Mammary epithelial cell (primary cell): ENCODE measurements at places on chromosomes 11 and 22.

DNA sequence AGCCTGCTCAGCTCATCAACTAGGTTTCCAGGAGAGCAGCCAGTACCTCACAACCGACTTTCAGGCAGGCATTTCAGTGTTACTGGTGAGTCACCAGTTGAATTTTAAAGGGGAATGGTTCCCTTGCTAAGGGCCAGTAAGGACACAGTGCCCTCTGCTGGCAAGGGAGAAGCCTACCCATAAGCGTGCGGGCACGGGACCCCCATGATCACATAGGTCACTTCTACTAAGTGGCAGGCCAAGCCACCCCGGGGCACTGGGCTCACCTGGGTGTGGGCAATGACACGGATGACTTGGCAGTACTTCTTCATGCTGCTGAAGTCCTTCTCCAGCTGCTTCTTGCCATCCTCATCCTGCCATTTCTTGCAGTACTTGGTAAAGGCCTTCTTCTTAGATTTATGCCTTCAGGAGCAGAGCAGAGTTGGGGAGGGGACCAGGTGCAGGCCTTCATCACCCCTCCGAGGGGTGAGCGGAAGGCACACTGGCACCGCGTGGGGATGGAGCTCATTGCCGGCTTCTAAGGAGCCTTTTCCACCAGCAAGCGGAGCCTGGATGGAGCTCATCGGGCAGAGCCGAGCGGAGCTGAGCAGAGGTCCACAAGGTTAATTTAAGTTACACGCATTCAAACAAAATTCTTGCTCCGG is 2.9 kb downstream of the RPL3 start:
- peak; percentile 85 for DNase-seq

DNA sequence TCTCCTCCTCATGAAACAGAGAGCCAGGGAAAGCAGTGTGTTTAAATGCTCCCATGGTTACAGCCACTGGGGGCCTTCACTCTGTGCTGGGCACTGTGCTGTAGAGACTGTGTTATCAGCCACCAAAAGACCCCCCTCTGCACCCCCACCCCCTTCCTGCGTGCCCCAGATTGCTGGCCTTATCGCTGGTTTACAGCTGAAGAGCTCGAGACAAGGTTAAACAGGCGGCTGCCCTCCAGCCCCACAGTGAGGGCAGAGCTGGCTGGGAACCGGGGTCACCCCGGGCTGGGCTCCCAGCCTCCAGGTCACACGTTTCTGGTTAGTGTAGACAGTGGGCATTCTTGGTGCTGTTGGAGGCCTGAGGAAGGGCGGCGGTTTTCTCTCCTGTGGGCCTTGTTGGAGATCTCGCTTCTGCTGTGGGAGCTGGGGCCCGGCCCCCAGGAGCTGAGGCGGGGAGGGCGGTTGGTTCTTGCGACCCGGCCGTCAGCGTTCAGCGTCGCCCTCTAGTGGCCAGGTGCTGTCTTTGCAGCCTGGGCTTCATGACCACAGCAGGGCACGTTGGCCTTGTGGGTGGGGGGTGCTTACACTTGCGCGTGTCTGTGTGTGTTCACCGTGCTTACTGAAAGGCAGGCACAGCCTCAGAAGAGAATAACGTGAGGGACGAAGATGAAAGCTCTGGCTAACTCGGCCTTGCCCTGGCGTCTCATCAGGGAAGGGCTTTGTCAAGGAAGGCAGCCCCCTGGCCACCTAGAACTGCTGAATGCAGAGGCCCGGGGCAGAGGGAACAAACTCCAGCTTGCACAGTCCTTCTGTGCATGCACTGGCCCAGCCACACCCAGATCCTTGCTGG is 40.8 kb downstream of the TBC1D22A start:
- DNase-seq: peak; percentile 23

GRCh38 chr11:43269254-43269918 is 42.4 kb upstream of the API5 start:
- DNase-seq: no peak

GRCh38 chr22:39148026-39148726 is 4.3 kb downstream of the CBX7 start:
- DNase-seq: no peak

DNA sequence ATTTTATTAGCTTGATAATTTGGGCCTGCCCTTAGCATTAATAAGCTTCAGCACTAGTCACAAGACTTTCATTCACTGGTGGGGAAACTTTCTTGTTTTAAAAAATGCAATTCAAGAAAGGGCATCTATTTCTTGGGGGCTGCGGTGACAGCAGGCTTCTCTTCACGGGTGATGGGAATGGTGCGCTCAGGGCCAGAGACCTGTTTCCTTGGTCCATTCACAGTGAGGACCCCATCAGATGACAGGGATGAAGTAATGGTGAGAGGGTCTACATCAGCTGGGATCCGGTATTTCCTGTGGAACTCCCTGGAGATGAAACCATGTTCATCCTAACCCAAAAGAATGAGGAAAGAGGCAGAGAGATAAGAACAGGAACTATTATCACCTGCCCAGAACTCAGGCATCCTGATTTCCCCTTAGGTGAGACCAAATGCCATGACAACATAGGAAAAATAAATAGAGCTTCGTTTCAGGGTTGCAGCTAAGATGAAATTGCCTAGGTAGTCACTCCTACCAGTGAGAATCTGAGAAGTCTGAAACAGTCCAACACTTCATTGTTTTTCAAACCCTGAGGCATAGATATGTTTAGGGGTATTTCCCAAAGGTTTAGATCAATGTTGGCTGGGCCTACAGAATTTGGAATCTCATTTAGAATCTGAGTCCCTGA is 2.8 kb downstream of the CRYAB start:
- DNase-seq: no peak

DNA sequence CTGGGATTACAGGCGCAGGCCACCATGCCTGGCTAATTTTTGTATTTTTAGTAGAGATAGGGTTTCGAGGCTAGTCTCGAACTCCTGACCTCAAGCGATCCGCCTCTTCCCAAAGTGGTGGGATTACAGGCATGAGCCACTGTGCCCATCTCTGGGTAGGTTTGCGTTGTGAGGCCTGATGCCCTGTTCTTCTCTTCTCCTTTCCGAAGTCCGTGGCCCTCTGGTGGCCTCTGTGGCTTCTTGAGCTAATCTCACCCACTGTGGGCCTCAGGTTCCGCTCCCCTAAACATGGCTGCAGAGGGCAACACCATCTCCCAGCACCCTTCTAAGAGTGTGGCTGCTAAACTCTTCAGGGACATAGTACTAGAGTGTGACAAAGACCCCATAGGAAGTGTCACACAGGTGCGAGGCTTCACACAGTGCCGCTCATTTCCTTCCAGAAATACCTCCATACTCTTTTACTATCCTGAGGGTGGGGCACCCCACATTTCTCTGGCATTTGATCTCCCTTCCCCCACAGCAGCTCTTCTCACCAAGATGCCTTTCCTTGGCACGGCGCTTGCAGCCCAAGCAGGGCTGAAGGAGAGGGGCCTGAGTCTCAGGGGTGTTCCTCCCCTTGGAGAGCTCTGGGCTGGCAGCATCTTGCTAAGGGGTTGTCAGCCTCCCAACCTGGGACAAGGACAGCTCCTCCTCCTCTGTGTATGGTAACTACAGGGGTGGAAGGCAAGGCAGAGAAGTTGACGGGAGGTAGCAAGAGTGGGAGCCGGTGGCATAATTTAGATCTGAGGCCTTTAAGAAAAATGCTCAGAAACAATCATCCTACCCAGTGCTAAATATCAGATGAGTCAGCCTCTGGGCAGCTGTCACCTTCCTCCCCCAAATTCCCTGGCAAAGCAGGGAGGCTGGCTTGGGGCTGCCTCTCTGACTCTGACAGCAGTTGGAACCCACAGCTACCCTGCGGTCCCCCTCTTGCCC is 6.1 kb downstream of the THY1 start:
- peak; percentile 44 for DNase-seq

GRCh38 chr11:15327786-15328231 is 213.1 kb downstream of the INSC start:
- DNase-seq: peak; percentile 27

- no peak for DNase-seq
Measured at GRCh38 chr11:58796333-58796732, 48.2 kb downstream of the GLYATL2 start.

- DNase-seq: no peak
Measured at GRCh38 chr11:128198216-128198772, 389.1 kb downstream of the ETS1 start.

DNA sequence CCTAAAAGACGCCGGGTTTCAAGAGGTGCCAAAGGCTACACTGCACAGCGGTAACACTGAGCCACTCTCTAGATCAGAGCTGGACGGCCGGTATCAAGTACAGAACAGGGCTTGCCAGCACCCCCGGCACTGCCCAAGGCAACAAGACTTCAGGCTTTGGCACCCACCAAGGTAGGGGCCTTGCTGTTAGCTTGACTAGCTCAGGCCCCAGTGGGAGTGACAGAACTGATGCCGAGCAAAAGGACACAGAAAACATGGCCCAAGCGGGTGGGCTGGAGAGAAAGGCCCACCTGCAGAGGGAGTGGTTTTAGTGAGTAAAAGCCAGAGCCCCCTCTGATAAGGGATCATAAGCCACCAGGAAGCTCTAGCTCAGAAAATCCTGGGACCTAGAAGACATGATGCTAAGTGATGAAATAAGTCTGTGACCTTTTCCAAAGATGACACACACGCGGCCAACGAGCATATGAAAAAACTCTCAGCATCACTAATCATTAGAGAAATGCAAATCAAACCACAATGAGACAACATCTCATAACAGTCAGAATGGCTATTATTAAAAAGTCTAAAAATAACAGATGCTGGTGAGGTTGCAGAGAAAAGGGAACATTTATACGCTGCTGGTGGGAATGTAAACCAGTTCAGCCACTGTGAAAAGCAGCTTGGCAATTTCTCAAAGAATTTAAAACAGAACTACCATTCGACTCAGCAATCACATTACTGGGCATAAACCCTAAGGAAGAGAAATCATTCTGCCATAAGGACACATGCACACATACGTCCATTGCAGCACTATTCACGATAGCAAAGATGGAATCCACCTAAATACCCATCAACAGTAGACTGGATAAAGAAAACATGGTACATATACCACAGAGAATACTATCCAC is 12.9 kb downstream of the EHD1 start:
- peak; percentile 63 for DNase-seq

DNA sequence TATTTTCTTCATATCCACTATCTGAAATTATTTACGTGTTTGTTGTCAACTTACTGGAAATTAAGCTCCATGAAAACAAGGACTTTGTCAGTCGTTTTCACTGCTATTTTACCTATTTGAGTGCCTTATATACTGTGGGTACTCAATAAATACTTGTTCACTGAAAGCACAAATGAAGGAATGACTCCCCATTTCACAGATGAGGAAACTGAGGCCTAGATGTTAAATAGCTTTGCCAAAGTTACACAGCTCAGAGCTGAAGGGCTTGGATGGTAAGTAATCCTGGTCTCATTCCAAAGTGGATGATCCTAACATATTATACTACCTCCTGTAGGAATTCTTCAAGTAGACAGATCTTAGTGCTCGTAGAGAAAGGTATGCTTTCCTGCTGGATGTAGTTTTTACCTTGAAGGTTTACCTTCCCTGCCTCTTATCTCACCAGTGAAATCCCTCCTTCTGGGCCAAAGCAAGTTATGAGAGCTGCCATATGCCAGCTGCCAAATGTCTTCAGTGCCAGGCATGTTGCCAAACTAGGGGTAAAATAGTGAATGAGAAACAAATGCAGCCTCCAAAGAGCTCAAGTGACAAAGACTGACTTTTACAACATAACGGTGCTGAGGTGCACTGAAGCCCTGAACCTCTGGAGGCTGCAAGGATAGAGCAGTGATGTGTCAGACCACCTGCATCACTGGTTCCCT is 129.7 kb downstream of the TRIM44 start:
- DNase-seq: no peak

DNA sequence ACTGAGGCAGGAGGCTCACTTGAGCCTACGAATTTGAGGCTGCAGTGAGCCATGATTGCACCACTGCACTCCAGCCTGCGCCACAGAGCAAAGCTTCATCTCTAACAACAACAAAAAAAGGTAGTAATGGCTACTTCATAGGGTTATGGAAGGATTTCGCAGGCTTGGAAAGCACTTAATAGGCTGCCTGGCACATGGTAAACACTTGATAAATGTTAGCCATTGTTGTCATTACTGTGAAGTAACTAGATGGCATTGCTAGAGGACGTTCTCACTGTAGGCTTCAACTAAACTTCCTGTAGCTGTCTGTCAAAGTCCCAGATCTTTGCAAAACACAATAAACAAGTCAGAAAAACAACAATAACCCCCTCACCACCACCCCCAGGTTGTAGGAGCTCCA is 357.2 kb upstream of the NARS2 start:
- no peak for DNase-seq

DNA sequence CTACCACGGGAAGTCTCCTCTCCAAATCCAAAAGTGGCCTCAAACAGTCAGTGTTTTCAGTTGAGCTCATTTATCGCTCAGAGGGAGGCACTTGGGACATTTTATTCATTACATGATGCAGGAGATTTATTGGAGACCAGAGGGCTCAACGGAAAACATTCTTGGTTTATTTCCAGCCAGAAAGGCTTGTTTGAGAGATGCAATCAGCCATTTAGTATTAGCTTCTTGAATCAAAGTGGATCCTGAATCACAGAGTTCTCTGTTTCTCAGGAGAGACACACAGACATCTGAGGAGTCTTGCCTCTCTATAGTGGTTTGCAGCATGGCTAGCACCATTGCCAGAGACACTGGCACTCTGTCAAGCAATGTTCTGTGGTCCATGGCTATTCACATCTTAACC is 31.5 kb downstream of the CD44 start:
- DNase-seq: no peak

DNA sequence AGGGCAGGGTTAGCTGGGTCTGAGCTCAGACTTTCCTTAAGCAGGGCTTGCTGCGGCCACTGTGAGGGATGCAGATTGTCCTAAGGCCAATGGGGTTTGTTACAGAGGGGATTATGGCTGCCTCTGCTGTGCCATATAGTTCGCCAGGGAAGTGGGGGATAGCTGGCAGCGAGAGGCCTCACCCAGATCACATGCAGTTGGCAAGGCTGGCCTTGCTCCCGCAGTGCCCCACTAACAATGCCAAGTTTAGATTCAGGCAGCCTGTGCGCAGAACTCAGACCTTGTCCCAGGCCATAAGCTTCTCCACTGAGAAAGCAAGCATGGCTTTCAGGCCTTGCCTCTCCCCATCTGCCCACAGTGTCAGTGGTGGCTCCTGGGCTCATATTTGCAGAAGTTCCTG is 4.7 kb upstream of the APOL2 start:
- DNase-seq: no peak

DNA sequence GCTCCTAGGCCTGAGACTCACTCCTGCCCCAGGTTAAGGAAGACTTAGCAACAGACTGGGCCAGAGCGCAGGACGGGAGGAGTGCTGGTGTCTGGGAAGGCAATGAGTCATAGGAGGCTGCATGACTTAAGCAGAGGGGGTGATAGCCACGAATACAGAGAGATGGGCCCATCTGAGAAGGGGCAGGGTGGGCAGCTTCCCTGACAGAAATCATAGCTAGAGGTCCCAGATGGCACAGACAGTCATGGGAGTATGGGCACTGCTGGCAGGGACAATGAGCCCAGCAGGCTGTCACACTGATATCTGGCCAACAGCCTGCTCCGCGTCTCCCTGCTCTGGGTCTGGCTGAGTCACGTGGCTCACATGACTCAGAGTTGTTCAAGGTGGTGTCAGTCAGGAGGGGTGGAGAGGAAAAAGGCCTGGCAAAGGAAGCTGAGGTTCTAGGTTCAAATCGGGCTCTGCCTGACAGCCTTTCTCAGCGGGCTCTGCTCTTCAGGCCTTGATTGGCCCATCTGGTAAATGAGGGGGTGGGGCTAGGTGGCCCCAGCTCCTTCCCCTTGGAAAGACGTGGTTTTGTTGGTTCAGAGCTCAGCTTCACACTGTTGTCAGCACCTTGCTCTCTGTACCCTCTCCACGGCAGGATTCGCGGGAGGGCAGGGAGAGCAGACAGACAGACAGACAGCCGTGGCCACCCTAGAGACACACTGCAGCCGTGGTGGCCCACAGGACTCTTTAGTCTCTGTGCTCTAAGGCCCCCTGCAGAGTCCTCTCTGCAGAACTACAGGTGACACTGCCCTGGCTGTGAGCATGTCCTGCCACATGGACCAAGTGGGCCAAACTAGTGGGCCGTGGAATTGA is 47.8 kb downstream of the DBX1 start:
- DNase-seq: peak; percentile 95
